Hypothalamus (tissue), 51 donors: ENCODE measurements at places on chromosomes 5 and 9.

GRCh38 chr9:90343366-90343765 is 299.3 kb downstream of the DIRAS2 start:
- DNase-seq: no peak

- no peak for DNase-seq
These were observed 198.8 kb upstream of the EFNA5 start for GRCh38 chr5:107869438-107870115.

DNA sequence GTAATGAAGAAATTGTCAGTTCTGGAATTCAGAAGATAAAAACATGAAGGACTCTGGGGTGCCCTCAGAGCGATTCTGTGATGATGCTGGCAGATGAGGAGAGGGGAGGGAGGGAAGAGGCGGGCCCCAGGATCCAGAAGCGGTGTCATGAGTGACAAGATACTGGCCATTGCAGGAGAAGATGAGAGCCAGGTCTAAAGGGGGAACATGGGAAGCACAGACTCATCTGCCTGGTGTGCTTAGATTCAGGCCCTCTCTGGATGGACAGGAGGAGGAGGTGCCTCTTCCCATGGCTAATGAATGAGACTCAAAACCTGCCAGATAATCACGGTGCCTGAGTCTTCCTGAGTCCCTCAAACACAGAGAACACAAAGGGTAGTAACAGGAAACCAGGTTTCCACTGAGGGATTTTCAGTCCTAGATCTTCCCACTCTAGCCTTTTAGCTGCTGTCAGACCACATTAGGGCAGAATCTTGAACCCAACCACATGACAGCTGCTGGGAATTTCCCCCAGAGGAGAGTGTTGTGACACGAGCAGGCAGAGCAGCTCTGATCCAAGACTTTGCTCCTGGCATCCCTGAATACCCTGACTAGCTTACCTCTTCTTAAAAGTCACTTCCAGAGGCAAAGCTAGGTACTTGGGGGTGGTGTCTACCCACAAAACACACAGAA is 28.2 kb upstream of the HSPA9 start:
- DNase-seq: no peak

DNA sequence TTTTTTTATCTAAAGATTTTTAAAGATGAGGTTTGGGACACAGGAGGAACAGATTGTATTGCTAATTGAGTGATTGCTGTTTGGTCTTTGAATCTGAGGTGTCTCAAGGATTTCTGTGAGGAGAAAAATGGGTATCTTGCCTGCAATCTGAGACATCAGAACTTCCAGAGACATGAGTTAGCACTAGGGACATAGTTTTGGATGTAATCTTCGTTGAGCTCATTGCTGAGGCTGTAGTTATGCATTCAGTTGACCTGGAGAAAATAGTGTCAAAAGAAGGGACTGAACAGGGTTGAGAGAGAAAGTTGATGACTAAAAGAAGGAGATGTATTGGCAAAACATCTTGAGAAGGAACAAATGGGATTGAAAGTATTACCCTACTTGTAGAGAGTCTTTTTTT is 24.6 kb downstream of the C9orf85 start:
- no peak for DNase-seq

DNA sequence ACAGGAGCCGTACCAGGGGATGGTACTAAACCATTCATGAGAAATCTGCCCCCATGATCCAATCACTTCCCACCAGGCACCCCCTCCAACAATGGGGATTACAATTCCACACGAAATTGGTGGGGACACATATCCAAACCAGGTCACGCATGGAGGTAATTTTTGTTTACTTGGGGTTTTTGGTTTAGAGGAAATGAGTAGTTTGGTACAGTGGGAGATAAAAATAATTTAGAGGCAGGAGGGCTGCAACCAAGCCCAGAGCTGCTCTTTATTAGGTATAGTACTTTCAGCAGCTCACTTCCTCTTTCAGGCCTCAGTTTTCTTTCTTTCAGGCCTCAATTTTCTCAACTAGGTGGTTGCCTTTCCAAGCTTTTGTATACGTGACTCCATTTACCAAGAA is 23.2 kb downstream of the PRUNE2 start:
- DNase-seq: no peak

GRCh38 chr5:81766611-81767010 is 15.7 kb upstream of the SSBP2 start:
- no peak for DNase-seq

DNA sequence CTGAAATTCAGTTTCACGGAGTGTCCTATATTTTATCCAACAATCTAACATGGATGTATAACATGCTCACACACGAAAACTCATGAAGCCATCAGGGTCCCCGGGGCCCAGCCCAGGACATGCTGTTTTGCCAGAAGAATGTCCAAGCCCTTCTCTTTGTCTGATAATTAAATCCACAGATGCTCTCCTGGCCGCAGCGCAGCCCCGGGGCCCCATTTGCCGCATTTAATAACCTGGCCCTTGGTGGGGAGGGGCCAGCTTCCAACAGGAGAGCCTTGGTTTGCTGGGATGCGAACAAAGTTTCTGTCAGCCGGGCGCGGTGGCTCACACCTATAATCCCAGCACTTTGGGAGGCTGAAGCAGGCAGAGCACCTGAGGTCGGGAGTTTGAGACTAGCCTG is 30.0 kb downstream of the PLPP7 start:
- no peak for DNase-seq

GRCh38 chr5:2917093-2917492 is 165.6 kb upstream of the IRX2 start:
- DNase-seq: no peak

- DNase-seq: no peak
These were observed 21.5 kb upstream of the SEMA4D start for GRCh38 chr9:89519366-89519805.

DNA sequence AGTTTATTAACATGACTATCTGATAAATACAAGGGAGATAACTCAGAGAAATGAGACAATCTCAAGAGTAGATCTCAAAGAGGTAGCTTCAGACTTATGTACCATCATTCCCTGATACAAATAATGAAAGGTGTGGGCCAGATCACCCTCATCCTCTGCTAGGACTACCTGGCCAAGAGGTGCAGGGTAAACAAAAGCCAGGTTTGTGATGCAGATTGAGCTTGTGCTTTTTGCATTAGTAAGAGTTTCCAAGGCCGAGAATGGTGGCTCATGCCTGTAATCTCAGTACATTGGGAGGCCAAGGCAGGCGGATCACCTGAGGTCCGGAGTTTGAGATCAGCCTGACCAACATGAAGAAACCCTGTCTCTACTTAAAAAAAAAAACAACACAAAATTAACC is 8.9 kb upstream of the SPIN1 start:
- DNase-seq: no peak

DNA sequence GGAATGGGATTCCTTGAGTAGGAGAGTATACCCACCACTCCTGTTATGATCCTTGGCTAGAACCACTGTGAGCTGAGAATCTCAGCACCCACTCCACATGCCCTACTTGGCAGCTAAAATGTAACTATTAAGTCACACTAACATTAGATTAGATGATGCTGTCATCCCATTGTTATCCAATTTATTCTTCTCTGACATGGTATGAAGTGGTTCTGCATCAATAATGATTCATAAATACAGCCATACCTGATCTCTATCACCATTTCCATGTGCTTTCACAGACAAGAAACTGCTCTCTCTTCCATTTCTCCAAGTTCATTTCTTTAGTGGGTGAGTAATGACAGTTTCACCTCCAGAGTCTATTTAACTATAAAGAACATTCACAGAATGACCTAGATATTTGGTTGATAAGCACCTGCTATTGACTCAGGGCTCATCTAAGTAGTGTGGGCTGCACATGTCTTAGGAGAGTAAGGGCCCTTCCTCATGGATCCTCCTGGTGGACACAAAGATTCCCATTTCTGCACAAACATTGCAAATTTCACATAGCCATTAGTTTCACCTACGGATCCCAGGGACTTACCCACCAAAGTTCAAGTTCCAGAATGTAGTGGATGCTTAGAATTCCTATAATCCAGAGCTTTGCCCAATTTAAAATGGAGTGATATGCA is 187.9 kb downstream of the EBF1 start:
- no peak for DNase-seq

DNA sequence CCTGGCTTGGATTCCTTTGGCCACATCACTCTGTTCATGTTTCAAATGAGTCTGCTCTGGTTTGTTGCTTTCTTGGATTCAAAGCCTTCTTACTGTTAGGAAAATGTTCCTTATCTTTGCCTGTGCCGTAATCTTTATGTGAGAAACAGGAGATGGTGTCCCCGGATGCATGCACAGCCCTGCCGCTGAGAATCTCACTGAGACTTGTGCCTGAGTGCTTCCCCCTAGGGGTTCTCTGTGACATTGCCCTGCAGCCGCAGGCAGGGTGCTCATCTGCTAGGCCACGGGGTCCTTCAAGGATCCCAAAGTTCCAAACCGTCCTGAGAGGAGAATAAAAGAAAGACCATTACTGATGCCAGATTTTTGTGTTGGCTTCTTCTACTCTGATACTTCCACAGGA is 81.4 kb upstream of the ANKRD55 start:
- no peak for DNase-seq

GRCh38 chr5:74194196-74194595 is 446.3 kb downstream of the ENC1 start:
- no peak for DNase-seq

GRCh38 chr9:103586721-103587120 is 507.4 kb upstream of the SMC2 start:
- DNase-seq: no peak

DNA sequence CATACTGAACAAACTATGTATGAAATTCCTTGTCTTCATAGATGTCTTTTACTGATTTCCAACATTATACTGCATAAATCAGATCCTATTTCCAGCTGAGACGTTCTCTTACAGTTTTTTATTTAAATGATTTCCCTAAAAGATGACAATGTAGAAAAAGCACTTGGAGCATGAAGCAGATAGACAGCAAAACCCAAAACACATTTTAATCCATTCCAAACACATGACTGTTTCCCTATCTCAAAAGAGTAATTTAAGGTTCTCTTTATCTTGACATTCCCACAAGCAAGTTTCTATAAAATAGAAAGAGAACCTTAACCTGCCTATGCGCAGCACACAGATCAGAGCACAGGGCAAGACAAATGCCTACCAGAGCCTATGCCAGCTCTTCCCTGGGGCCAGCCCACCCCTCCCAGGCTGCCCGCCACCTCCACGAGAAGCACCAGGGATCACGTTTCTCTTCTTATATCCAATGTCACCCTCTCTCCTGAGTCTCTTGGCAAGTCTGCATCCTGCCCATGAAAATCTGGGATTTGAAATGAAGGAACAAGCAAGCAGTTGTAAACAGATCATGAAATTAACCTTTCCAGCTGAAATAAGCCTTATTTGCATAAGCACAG is 52.4 kb downstream of the RETREG1 start:
- DNase-seq: no peak

GRCh38 chr5:148382961-148383360 is 797 bp upstream of the FBXO38 start:
- DNase-seq: no peak
